ENCODE measurements at places on chromosomes 6 and 20. TPM values are rescaled to one million over a fixed set of nuclear protein-coding genes. Genes with fewer than 3 reads are reported as not detected.
A peak's percentile ranks its signal among the peaks of the same experiment; 100 is the strongest.

- DNase-seq: peak; percentile 46
- peak overlapping the region; percentile 67 for H3K27ac ChIP-seq
- H3K4me3 ChIP-seq: no peak overlapping the region
- H3K27me3 ChIP-seq: no peaks in the 10 kb centered on the region
These were observed 65.8 kb downstream of the PHACTR2 start for GRCh38 chr6:143743301-143744166.

DNA sequence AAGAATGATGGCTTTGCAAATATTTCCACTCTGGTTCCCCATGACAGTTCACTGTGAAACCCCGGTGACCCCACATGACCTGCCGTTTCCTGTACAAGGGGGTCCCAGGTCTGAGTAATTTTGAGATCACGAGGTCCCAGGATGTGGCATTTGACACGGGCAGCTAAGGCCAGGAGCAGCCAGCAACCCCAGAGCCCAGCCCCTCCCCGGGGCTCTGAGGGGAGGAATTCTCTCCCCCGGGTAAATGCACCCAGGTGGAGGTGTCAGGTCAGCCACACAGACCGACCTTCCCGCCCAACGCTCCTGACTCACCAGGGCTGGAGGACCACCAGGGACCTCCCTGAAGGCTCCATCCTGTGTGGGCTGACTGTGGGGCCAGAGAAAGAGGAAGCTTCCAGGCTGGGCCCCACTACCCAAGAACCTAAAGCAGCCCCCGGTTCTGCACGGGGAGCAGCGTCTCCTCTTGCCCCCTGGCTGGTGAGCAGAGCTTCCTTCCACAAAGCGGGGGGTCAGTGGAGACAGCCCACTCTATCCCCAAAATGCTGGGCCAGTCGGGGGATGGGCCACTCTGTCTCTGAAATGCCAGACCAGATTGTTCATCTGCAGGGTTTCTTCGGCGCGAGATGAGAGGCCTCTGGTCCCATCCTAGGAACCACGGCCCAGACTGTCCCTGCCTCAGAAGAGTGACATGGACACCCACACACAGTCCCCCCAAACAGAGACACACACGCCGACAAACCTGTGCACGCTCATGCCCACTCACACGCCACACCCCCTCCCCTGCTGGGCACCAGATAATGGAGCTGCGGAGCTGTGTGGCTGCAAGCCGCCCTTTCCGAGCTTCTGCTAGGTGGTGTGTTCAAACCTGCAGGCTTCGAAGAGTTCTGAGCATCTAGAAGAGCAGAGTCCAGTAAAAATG is 23.4 kb upstream of the SLCO4A1 start:
- no peak for DNase-seq
- H3K27me3 ChIP-seq: no peaks in the 10 kb centered on the region
- no peak overlapping the region for H3K27ac ChIP-seq
- H3K4me3 ChIP-seq: no peak overlapping the region
- H3K4me1 ChIP-seq: peaks cover 11% of the 10 kb centered on the region

GRCh38 chr6:1572892-1573291 is 36.8 kb upstream of the FOXC1 start:
- no peaks in the 10 kb centered on the region for H3K36me3 ChIP-seq
- DNase-seq: no peak
- no peak overlapping the region for H3K27ac ChIP-seq
- no peak overlapping the region for H3K4me3 ChIP-seq

DNA sequence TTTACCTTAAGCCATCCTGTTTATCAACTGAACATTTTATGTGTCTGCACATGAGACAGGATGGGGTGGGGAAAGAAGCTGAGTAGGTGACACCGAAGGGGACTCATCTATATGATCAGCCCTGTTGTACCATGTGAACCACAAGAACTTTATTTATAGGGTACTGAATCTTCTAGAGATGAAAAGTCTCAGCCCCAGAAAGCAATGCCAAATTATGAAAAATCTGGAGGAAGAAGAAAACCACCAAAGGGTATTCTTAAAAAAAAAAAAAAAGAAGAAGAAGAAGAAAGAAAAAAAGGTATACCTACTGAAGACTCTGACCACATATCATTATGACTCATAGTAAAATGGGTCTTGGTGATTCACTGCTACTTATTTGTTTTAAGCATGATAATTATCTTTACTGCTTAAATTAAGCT is 39.8 kb upstream of the HBS1L start:
- H3K4me1 ChIP-seq: no peaks in the 10 kb centered on the region
- no peak overlapping the region for H3K4me3 ChIP-seq
- H3K27ac ChIP-seq: no peak overlapping the region
- no peaks in the 10 kb centered on the region for H3K27me3 ChIP-seq

Gene TNF
- 0.23 TPM for total RNA-seq

DNA sequence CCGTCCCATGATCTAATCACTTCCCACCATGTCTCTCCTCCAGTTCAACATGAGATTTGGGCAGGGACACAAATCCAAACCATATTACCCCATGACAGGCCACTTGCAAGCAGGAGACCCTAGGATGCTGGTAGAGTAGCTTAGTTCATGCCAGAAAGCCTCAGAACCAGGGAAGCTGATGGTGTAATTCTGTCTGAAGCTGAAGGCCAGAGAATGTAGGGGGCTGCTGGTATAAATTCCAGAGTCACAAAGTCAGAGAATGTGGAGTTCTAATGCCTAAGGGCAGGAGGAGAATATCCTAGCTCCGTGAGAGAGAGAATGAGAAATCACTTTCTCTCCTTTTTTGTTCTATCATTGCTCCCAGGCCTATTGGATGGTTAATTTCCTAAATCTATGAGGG is 90.3 kb upstream of the IMPG1 start:
- DNase-seq: no peak
- H3K4me1 ChIP-seq: no peaks in the 10 kb centered on the region
- no peak overlapping the region for H3K4me3 ChIP-seq
- no peaks in the 10 kb centered on the region for H3K27me3 ChIP-seq
- H3K36me3 ChIP-seq: no peaks in the 10 kb centered on the region

Gene MCCD1
- not detected for total RNA-seq

GRCh38 chr6:126419901-126420300 is 80.0 kb downstream of the CENPW start:
- no peaks in the 10 kb centered on the region for H3K27me3 ChIP-seq
- no peak overlapping the region for H3K4me3 ChIP-seq
- no peak for DNase-seq
- no peak overlapping the region for H3K27ac ChIP-seq
- no peaks in the 10 kb centered on the region for H3K4me1 ChIP-seq
- no peaks in the 10 kb centered on the region for H3K36me3 ChIP-seq

Gene TFAP2A
- total RNA-seq: 16.0 TPM

DNA sequence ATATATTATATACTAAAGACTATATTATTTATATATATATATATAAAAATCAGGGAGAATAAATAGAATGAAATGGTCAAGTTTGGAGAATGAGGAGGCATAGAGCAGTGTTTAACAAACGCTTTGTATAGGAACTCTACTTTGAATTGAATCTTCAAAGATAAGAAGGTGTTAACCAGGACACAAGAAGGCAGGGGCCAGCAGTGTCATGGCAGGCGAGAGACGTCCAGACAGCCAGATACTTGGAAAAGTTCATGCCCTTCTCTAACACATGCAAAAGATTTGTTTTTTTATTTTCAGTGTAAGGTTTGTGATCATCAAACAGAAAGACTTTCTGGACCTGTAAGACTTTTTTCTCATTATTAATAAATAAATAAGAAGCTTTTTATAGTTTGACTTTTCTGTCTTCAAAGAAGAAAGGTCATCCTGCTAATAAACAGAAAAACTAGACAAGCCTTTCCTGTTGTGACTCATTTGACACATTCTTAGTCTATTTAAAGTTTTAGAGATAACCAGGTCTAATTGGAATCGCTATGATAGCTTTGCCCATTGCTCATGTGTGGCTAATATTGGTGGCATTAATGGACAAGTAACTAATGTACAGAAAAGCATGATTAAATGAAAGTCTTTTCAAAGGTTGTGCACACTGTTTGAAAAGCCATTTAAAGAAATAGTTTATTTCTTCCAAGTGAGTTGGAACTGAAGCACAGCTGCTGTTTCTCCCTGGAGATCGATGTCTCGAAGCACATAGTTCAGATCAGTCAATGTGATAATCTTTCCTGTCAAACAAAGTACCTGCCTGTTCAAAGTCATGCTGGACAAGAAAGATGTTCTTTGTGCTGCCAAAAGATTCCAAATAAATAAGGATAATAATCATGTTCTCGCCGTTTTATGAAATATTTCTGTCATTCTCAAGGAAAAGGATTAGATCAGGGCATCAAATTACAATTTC is 420.4 kb upstream of the OPRM1 start:
- DNase-seq: no peak
- no peak overlapping the region for H3K27ac ChIP-seq
- no peak overlapping the region for H3K4me3 ChIP-seq
- no peaks in the 10 kb centered on the region for H3K4me1 ChIP-seq
- H3K27me3 ChIP-seq: no peaks in the 10 kb centered on the region

DNA sequence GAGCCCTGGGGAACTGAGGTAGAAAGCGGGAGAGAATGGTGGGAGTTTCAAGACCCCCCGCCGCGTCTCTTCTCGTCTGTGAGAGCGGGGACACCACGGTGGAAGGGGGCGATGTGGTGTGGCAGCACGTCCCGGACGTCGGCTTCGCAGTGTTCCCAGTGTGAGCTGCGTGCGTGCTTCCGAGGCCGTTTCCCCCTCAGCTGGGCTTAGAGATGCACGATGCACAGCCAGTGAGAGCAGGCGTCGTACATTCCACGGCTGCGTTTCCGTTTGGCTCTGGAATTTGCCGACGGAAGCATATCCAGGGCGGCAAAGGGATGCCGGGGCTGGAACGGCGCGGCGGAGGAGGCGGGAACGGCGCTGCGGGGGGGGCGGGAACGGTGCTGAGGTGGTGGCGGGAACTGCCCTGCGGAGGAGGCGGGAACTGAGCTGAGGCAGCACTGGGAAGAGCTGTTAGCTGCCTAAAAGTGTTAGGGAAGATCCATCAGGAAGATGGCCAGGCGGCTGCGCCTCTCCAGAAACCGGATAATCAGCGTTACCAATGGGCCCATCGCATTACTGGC is 37.7 kb downstream of the KIF25 start:
- H3K4me1 ChIP-seq: no peaks in the 10 kb centered on the region
- DNase-seq: peak; percentile 24
- peak overlapping the region; percentile 35 for H3K27ac ChIP-seq
- no peaks in the 10 kb centered on the region for H3K27me3 ChIP-seq

Gene ASIP
- not detected for total RNA-seq

GRCh38 chr6:131317516-131317915 is 182.2 kb downstream of the AKAP7 start:
- no peaks in the 10 kb centered on the region for H3K4me1 ChIP-seq
- H3K4me3 ChIP-seq: no peak overlapping the region
- H3K27ac ChIP-seq: no peak overlapping the region
- no peaks in the 10 kb centered on the region for H3K36me3 ChIP-seq
- DNase-seq: no peak

GRCh38 chr6:40738551-40739193 is 151.5 kb upstream of the LRFN2 start:
- no peaks in the 10 kb centered on the region for H3K27me3 ChIP-seq
- no peak overlapping the region for H3K4me3 ChIP-seq
- H3K27ac ChIP-seq: no peak overlapping the region
- H3K36me3 ChIP-seq: no peaks in the 10 kb centered on the region

- no peaks in the 10 kb centered on the region for H3K36me3 ChIP-seq
- H3K27me3 ChIP-seq: no peaks in the 10 kb centered on the region
- no peak overlapping the region for H3K4me3 ChIP-seq
- no peak overlapping the region for H3K27ac ChIP-seq
- no peak for DNase-seq
These were observed 1.8 kb upstream of the TGM6 start for GRCh38 chr20:2378893-2379292.

- no peaks in the 10 kb centered on the region for H3K27me3 ChIP-seq
- H3K36me3 ChIP-seq: no peaks in the 10 kb centered on the region
- no peaks in the 10 kb centered on the region for H3K4me1 ChIP-seq
- no peak overlapping the region for H3K27ac ChIP-seq
- H3K4me3 ChIP-seq: no peak overlapping the region
These were observed 210.4 kb downstream of the FOXC1 start for GRCh38 chr6:1820165-1820564.

DNA sequence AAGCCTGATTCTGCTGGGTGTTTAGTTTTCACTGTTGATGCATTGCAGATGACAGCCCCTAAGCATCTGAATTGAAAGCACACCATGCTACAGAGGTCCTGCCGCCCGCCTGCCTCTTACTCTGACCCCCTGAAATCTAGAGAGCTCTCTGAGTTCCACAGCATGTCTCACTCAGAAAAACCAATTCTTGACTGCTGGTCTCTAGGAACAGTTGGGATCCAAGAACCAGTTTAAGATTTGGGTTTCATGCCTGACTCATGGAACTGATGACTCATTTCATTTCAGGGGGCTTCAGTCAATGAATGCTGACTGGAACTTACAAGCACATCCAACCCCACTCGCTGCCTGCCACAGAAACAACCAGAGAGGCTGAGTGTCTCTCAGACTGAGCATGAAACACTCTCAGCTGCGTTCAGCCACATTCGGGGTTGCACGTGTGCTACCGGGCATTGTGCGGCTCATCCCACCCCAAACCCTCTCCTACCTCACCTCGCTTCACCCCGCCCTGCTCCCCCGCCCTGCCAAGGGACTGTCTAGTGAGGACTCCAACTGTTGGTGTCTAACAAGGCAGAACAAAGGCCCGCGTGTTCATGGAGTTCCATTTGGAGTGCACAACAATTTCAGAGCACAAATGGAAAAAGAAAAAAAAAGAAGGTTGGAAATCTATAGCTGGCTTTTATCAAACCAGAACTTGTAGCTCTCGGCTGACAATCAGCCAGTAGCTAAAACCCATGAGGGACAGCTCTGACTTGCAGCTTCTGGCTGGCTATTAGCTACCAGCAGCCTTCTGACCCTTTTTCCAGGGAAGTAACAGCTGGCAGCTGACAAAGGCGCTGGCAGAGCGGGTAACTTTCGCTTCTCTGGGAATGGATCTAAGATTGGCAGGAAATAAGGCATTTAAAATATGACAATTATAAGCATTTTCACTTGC is 20.0 kb upstream of the TRAF3IP2 start:
- no peaks in the 10 kb centered on the region for H3K27me3 ChIP-seq
- no peak overlapping the region for H3K4me3 ChIP-seq
- no peaks in the 10 kb centered on the region for H3K36me3 ChIP-seq
- no peak overlapping the region for H3K27ac ChIP-seq
- H3K4me1 ChIP-seq: no peaks in the 10 kb centered on the region
- DNase-seq: no peak

GRCh38 chr6:47242483-47243386 is 67.0 kb downstream of the TNFRSF21 start:
- H3K27me3 ChIP-seq: no peaks in the 10 kb centered on the region
- H3K27ac ChIP-seq: peak overlapping the region; percentile 43
- peak; percentile 90 for DNase-seq
- no peak overlapping the region for H3K4me3 ChIP-seq
- H3K36me3 ChIP-seq: no peaks in the 10 kb centered on the region

Gene OR2J3
- 0.09 TPM for total RNA-seq

DNA sequence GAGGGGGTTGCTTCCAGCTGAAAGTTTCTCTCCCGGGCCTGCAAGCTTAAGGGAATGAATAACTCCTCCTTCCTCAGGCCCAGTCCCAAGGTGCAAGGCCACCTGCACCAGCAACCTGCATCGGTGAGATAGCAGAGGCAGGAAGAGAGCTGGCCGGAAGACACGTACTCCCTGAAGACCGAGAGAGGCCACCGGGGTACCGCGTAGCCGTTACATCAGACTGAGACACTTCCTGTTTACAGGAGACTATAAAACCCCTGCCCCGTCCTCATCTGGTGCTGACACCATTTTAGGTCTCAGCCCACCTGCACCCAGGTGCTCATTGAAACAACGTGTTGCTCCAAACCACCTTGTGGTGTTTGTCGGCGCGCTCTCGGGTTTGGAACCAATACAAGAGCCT is 60.5 kb upstream of the PRND start:
- no peak for DNase-seq
- H3K36me3 ChIP-seq: no peaks in the 10 kb centered on the region
- H3K27me3 ChIP-seq: no peaks in the 10 kb centered on the region

Gene MACROD2
- total RNA-seq: 19.4 TPM

Gene HLA-DRA
- total RNA-seq: 116 TPM

Gene RAET1G
- 4.4 TPM for total RNA-seq
